ENCODE measurements at places on chromosomes 7 and 10. TPM values are rescaled to one million over a fixed set of nuclear protein-coding genes. Genes with fewer than 3 reads are reported as not detected.

ELFN1 gene
- not detected for polyA plus RNA-seq

PURB gene
- polyA plus RNA-seq, result 3.7 TPM

MACC1 gene
- not detected for polyA plus RNA-seq

GLI3 gene
- polyA plus RNA-seq, result not detected

TMEM236 gene
- polyA plus RNA-seq, result not detected

DUS4L gene
- polyA plus RNA-seq, result 1.6 TPM

- no peaks in the 10 kb centered on the region for H3K27me3 ChIP-seq
- peaks cover 11% of the 10 kb centered on the region for H3K4me1 ChIP-seq
- H3K4me3 ChIP-seq, result no peak overlapping the region
- H3K36me3 ChIP-seq, result no peaks in the 10 kb centered on the region
Measured at GRCh38 chr7:18459484-18460245, 35.9 kb upstream of the HDAC9 start.

GRCh38 chr7:12961910-12962480, 274.6 kb downstream of the ARL4A start:
- DNase-seq, result no peak
- H3K27me3 ChIP-seq, result no peaks in the 10 kb centered on the region
- H3K36me3 ChIP-seq, result no peaks in the 10 kb centered on the region
- H3K27ac ChIP-seq, result no peak overlapping the region

DNA sequence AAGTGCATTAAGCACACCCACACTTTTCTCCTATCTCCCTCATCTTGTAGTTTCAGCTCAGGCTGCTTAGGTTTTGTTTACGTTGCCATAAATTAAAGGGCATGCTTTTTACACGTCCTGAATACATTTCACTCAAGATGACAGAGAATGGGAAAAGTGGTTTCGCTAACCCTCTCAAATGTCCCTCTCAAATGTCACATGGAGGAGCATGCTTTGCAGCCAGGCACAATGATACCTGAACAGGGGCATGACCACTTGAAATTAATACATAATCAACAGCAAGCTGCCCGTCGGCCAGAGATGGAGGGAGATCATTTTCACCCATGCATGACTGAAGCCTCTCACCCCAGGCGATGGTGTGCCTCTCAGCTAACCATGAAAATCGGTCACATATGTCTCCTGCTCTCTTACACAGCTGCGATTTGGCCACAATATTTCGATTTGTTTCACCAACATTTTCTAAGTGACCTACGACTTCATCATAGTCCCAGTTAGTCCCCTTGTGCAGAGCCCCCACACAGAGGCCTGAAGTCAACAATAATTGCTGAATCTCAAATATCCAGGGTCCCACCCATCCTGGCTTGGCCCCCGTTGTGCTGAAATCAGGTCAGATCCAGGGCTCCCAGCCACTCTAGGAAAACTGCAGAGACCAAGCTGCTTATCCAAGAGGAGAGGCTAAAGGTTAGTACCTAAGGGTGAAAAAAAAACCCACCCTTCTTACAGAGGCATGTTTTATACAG, 373.9 kb upstream of the NFE2L3 start:
- H3K4me3 ChIP-seq, result no peak overlapping the region
- H3K27ac ChIP-seq, result no peak overlapping the region
- H3K4me1 ChIP-seq, result no peaks in the 10 kb centered on the region

DNA sequence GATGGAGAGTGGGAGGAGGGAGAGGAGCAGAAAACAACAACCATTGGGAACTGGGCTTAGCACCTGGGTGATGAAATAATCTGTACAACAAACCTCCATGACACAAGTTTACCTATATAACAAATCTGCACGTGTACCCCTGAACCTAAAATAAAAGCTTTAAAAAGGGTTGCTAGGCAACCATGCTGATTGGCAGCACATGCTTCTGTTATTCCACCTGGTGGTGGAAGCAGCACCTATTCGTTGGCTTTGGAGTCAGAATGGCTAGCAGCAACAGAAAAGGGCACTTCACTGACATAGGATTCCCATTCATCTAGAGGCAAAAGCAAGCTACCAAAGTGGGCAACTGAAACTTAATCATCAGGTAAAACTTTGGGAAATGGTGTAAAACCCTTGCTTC, 57.1 kb downstream of the RELN start:
- no peaks in the 10 kb centered on the region for H3K36me3 ChIP-seq
- H3K27ac ChIP-seq, result no peak overlapping the region
- no peak for DNase-seq
- H3K27me3 ChIP-seq, result no peaks in the 10 kb centered on the region
- H3K4me3 ChIP-seq, result no peak overlapping the region

DNA sequence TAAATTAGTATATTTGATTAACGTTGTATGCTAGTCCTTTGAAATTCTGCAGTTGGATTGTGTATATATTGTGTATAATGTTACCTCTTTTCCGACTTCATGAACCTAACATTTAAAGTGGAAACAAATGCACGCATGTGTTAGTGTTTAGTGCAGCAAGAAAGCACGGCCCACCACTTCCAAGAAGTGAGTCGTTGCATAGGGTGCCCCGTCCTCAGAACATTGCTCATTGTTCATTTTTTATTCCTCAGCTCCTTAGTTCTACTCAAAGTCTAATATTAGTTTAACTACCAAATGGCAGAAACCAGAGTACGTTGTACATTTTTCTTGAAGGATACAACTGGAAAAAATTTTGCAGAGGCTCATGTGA, 407.6 kb downstream of the AUTS2 start:
- no peak for DNase-seq
- H3K4me1 ChIP-seq, result peaks cover 6% of the 10 kb centered on the region
- H3K4me3 ChIP-seq, result no peak overlapping the region
- H3K27me3 ChIP-seq, result no peaks in the 10 kb centered on the region
- no peak overlapping the region for H3K27ac ChIP-seq

GRCh38 chr10:124917428-124918190, 24.3 kb upstream of the ZRANB1 start:
- peak overlapping the region; percentile 67 for H3K27ac ChIP-seq
- peaks cover 23% of the 10 kb centered on the region for H3K4me1 ChIP-seq
- H3K4me3 ChIP-seq, result peak overlapping the region; percentile 73
- H3K36me3 ChIP-seq, result no peaks in the 10 kb centered on the region
- DNase-seq, result no peak

DNA sequence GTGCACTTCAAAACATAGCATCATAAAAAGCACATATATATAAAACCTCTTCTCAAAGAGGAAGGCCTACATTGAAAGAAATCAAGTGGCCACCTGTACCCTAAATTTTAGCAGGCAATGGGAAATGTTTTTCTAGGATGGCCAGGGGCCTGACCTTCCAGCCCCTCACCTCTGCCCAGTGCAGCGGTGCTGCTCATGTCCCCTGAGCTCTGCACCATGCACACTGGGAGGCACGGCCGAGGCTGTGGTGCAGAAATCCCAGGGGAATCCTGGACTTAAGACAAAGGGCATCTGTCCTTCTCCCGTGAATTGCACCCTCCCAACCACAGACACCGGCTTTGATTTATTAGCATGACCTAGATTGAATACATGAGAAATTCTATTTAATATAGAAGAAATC, 551.4 kb downstream of the GLRX3 start:
- H3K36me3 ChIP-seq, result no peaks in the 10 kb centered on the region
- H3K4me1 ChIP-seq, result no peaks in the 10 kb centered on the region

- H3K27ac ChIP-seq, result no peak overlapping the region
- no peak for DNase-seq
- peaks cover 5% of the 10 kb centered on the region for H3K4me1 ChIP-seq
- no peak overlapping the region for H3K4me3 ChIP-seq
- no peaks in the 10 kb centered on the region for H3K27me3 ChIP-seq
Measured at GRCh38 chr10:61757001-61757400, 94.3 kb downstream of the CABCOCO1 start.

- no peak overlapping the region for H3K4me3 ChIP-seq
- H3K27ac ChIP-seq, result no peak overlapping the region
- DNase-seq, result no peak
- no peaks in the 10 kb centered on the region for H3K36me3 ChIP-seq
Measured at GRCh38 chr10:104816501-104816900, 175.4 kb downstream of the SORCS3 start.

Data from CD14-positive monocyte (primary cell).